ENCODE measurements at places on chromosomes 5 and 9.

DNA sequence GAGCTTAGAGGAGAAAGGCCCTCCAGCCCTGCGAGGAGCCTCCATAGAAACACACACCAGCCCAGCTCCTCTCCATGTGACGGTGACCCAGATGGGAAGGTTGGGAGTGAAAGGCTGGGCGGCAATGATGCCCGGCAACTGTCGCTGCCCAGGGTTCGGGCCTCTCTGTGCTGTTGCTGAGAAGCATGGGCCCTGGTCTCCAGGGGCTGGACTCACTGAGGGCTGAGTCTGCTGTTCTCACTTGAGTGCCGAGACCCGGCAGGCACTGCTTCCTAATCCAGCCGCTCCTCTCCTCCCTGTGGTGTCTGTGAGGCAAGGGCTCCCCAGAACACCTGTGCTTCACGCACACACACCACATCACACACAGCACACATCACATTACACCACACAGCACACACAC lies 493.6 kb downstream of the GADD45G start:
- DNase-seq = no peak

GRCh38 chr9:114390952-114391351 lies 3.2 kb upstream of the AKNA start:
- DNase-seq = no peak

- peak; percentile 73 for DNase-seq
Observed at GRCh38 chr9:63859475-63860215, 1425.4 kb downstream of the FOXD4L5 start.

- DNase-seq = no peak
Observed at GRCh38 chr9:89874351-89875321, 269.8 kb downstream of the GADD45G start.

GRCh38 chr5:147835386-147835798 lies 3.9 kb upstream of the SPINK1 start:
- DNase-seq = no peak

- DNase-seq = no peak
Observed at GRCh38 chr5:124806373-124807077, 60.1 kb upstream of the ZNF608 start.

DNA sequence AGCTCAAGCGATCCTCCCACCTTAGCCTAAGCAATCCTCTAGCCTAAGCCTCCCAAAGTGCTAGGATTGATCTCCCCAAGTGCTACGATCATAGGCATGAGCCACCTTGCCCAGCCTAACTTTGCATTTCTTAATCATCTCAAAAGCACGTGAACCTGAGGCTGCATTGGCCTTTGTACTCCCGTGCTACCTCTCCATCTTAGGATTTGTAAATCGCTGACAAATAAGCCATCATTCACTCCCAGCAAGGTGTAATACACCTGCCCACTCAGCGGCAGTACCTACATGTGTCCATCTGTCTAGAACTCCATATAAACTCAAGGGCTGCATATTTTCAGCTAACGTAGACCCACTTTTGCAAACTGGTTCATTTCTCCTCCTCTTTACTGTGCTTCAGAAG lies 2.8 kb downstream of the ANKH start:
- no peak for DNase-seq

GRCh38 chr9:112380102-112380824 lies at the start of gene HSDL2:
Gene HSDL2 (plus strand): TSS chr9:112380108. CDS start chr9:112380164, 56 bp downstream.
- peak; percentile 18 for DNase-seq

- DNase-seq = peak; percentile 32
Observed at GRCh38 chr5:54309691-54310432, 511 bp downstream of the ARL15 start.

GRCh38 chr9:94782355-94783101 lies 56.0 kb downstream of the AOPEP start:
- DNase-seq = no peak

GRCh38 chr5:38396766-38397165 lies 138.4 kb downstream of the EGFLAM start:
- no peak for DNase-seq

GRCh38 chr9:6006749-6007057 lies 8.7 kb downstream of the RANBP6 start:
- DNase-seq = no peak

DNA sequence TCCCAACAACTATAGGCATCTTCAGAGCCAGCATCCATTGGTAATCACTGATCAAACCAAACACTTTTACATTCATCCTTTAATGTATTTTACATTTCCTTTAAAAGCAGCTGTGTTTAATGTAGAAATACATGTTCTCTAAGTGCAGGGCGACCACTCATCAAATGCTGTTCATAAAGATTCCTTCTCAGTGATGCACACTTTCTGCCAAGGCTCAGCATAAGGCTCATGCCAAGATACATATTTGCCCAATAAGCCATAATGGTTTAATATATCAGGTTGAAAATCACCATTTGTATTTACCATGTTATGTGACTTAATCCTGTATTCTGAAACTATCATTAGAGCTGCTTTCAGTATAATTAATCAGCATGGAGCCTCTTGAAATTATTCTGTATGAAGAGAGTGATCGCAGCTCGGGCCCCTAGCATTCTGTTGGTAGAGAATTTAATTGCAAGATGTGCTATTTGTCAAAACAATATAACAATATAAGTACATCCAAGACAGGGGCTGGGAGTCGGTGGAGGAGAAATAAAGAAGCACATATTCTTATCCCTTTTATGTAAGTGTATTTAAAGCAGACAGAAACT lies 267.5 kb downstream of the EBF1 start:
- no peak for DNase-seq

- no peak for DNase-seq
Observed at GRCh38 chr5:107134931-107135330, 535.8 kb downstream of the EFNA5 start.

DNA sequence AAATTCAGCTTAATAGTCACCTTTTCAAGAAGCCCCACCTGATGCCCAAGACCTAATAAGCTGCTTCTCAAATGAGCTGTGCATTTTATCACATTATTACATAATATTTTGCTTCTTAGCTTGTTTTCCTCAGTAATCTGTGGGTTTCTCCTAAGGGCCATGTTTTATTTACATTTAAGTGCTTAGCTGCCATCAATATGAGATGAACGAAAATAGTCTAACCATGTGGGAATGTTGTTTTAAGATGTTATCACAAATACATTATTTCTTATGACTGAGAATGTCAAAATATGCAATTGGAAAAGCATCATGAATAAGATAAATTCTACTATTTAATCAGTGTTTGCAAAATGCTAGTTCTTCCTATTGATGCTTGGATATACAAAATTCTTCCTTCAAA lies 10.1 kb downstream of the ARRDC3 start:
- DNase-seq = no peak

DNA sequence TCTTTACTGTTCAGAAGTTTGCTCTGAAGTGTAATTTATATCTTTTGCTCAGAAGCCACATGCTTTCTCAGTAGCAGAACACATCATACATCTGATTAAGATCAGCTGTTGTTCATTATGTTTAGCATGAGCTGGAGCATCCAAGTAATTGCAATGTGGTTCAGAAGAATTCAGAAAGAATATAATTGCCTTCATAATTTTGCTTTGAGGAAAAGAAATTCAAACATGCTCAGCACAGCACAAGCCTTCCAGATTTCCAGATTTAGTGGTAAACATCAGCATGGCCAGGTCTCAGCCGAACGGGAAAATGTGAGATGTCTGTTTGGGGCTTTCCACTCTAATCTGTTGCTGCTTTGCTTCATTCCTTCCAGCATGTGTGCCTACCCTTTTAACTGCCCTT lies 65.9 kb downstream of the ITGA1 start:
- no peak for DNase-seq

DNA sequence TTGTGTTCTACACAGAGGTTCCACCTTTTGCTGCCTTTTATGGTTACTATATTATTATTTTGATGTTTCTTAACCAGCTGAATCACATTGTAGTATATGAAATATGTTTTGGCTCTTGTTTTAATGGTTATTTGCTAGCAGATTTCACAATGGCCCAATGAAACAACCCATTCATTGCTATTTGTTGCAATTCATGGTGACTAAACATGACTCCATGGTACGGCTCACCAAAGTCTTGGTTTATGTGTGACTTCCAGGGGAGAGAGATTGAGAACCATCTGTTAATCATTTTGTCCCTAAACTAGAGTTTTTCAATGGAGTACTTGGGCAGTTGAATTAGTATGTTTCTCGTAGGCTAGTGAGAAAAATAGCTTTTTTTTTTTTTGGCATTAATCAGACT lies 108.4 kb downstream of the GHR start:
- DNase-seq = no peak

- no peak for DNase-seq
Observed at GRCh38 chr5:117494188-117494587, 919.6 kb upstream of the SEMA6A start.

GRCh38 chr9:96559339-96559943 lies 60.2 kb downstream of the CDC14B start:
- no peak for DNase-seq

- no peak for DNase-seq
Observed at GRCh38 chr9:69346596-69347390, 21.8 kb downstream of the ENTREP1 start.

GRCh38 chr9:30197954-30198353 lies 2186.5 kb upstream of the ACO1 start:
- no peak for DNase-seq

- peak; percentile 22 for DNase-seq
Observed at GRCh38 chr9:81686614-81687520, 2.5 kb downstream of the TLE1 start.

- peak; percentile 49 for DNase-seq
Observed at GRCh38 chr9:101387871-101388506, 3.2 kb upstream of the BAAT start.

DNA sequence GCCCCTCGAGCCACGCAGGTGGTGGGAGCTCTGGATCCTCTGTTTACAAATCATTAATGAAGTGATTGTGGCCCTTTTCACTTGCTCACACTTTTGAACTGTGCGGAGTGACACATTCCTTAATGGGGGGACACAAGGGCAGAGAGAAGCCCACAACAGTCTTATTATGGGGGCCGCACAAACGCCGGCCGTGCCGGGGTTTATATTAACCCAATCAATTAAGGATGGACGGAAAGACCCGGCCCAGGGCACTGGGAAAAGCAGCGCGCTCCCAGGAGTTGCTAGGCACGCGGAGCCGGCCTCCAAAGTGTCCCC lies 634.8 kb downstream of the IRX1 start:
- no peak for DNase-seq

- DNase-seq = no peak
Observed at GRCh38 chr9:115012486-115012885, 82.1 kb upstream of the TNFSF8 start.

GRCh38 chr5:137491121-137491520 lies 8.0 kb downstream of the SPOCK1 start:
- DNase-seq = no peak

DNA sequence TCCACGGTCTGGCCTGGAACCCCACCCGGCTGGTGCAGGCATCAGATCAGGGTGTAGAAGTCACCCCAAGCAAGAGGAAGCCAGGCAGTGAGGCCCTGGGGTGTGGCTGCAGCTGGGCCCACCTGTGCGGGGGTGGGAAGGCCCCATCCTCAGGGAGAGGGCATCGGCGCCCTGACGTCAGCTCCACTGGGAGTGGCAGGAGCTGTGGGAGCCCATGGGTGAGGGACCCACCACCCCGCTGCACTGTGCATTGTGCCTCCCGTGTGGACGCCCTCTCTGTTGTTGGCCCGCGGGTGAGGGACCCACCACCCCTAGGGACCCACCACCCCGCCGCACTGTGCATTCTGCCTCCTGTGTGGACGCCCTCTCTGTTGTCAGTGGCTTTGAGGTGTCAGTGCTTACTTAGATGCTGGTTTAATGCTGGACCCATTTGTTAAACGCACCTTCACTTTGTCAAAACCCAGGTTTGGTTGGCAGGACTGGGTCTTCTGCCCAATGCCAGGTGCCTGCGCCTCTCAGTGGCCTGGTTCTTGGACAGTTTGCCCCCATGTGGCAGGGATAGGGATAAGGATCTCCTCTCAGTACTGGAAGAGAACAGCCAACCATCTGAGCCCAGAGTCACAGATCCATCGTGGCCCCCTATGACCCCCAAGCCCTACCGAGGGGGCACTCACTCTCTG lies 6.9 kb upstream of the EXOC3 start:
- no peak for DNase-seq

GRCh38 chr5:144151026-144151425 lies 19.4 kb downstream of the YIPF5 start:
- no peak for DNase-seq

GRCh38 chr5:145462525-145462924 lies 372.6 kb downstream of the PRELID2 start:
- no peak for DNase-seq

DNA sequence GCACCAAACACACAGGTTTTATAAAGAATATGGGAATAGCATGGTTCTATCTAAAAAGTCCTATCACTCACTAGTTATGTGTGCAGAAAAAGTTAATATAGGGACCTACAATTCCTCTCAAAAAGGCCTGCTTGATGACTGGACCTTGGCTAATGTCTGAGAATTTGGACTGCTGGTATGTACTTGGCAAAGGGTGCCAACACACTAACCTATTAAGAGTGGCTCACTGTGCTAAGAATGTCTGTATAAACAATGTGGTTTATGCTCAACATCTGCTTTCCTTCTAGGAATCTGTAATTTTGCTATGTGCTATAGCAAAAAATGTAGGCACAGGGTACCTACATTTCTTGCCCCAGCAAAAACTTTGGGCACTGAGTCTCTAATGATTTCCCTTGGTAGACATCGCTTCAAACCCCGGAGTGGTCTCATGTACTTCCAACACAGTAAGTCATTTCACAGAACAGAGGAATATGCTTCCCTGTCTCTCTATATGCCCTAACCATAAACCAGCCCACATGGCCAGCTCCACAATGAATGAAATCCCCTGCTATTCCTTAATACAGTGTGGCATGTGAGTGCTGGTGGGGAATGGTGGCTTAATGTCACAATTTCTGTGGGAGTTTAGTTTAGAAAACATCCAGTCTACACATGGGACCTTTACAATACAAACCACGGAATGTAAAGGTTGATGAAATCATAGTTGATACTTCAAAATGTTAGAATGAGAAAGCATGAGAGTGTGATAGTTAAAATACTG lies 101.7 kb downstream of the UBAP2 start:
- no peak for DNase-seq

DNA sequence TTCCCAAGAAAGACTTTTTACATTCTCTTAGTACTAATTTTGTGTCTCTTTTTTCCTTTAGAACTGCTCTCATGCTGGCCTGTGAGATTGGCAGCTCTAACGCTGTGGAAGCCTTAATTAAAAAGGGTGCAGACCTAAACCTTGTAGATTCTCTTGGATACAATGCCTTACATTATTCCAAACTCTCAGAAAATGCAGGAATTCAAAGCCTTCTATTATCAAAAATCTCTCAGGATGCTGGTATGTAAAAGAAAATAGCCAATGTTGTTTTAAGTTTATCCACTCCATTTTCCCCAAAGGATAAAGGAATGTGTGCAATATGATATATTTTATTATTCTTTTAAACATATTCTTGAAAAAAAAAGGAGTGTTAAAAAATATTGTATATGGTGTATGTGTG lies 27.3 kb upstream of the TTC23L start:
- no peak for DNase-seq

- DNase-seq = no peak
Observed at GRCh38 chr5:152556784-152557183, 151.7 kb upstream of the NMUR2 start.
